Neuronal stem cell (in vitro differentiated cells): ENCODE measurements at places on chromosomes 7 and 10.
A peak's percentile ranks its signal among the peaks of the same experiment; 100 is the strongest.

- no peak for DNase-seq
Measured at GRCh38 chr7:4607311-4607729, 74.8 kb upstream of the FOXK1 start.

- no peak for DNase-seq
Measured at GRCh38 chr7:138162236-138162635, 86.0 kb downstream of the AKR1D1 start.

DNA sequence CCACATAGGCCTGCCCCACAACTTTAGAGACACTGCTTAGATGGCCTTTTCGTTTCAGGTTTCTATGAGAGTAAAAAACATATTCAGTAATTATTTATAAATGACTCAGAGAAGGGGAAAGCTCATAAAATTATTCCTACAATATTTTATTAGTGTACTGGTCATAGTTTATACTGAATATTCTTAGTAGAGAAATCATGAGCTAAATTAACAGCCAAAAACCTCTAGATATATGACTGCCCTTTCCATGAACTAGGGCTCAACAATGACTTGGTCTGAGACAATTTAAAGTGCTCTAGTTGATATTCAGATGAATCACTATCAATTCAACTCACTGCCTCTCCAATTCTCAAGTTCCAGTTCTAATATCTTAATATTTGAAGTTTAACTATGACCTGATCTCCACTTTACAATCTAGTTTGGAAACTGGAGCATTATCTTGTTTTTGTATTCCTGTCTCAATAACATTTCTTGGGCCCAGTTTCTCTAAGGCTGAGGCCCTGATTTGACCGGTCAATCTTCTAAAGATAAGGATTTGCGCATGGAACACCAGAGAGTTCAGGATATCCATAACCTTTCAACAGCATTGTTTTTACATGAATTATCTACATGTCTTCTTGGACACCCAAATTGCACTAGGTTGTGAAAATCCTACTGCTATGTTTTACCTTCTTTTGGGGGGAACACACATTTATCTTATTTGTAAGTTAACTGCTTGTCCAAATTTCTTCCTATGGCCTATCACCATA, 141.6 kb downstream of the DGKB start:
- DNase-seq, result no peak

GRCh38 chr7:36295090-36295489, 94.6 kb upstream of the ANLN start:
- no peak for DNase-seq

DNA sequence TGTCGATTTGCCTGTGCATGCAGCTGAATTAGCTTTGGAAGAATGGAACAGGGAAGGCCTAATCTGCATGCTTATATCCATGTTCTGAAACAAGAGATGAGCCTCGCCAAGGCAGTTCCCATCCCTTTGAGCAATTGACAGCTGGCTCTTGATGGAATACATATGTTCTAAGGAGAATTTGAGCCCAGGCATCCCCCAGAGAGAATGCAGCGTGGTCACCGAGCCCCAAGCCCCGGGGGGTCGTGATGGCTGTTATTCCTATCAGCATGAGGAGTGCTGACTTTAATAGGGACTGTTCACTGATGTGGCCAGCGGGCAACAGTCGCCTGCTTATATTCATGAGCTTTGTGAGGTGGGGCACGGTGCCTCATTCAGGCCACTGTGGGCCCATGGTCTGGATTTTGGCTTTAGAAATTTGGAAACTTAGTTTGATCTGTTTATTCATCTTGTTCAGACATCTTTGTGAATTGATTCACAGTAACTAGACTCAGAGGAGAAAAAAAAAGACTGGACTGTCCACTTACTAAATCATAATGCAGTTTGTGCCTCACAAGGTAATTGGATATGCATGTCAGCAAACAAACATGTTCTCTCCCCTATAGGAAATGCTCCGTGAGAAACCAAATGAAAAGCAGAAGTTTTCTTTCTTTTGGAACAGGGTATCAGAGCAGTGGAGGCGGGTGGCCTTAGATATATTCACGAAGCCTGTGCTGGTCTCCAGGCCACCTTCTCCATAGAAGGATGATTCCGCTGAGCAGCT, 204.9 kb downstream of the CCDC3 start:
- no peak for DNase-seq

GRCh38 chr7:1917221-1918062, 247.4 kb downstream of the ELFN1 start:
- no peak for DNase-seq

DNA sequence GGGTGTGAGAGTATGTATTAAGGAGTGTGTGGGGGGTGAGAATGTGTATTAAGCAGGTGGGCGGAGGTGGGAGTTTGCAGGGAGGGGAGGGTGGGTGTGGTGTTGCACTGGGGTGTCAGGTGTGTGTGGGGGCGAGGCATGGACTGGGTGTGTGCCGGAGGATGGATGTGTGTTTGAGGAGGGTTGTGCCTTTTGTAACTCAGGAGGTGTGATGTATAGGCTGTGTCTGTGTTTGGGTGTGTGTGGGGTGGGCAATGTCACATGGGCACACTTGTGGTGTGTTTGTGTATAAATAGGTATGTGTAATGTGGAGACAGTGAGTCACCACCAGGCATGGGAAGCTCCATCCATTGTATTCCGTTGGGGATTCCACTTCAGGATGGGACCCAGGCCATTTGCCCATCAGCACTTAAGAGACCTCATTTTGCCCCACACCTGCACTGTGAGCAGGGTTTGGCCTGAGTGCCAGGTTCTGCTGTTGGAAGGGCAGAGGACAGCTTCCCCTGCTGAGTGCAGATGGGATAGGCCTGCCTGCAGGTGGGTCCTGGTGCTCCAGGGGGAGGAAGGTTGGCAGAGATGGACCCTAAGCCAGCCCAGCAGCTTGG, 5.8 kb downstream of the UNC5B start:
- no peak for DNase-seq

DNA sequence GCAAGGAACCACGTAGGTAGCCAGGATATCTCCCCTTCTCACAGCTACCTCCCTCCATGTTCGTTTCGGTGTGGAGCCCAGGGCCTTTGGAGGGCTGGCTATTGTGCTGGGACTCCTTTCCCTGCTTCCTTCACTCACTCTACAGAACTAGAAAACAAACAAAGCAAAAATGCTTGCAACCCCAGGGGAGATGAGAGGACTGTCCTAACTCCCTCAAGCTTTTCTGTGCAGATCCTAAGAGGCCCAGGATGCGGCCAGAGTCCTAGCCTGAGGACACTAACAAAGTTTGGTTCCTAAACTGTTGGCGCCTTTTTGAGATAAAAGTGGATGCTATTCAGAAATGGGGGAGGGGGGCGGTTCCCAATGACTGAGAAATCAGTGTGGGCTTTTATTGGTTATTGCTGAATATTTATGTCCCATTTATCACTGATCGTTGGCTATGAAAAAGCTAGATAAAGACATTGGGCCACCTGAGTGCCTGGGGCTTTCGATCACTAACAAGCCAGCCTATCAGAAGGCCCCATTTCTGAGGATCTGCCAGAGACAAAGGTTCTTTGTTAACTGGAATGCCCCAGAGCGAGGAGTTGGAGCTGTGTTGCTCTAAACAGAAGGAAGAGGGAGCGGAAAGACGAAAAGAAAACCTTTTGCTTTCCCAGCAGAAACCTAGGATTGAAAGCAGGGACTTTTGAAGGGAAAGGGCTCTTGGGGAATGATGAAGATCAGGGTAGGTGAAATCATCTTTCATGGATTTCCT, 95.2 kb upstream of the EGR2 start:
- peak; percentile 46 for DNase-seq

DNA sequence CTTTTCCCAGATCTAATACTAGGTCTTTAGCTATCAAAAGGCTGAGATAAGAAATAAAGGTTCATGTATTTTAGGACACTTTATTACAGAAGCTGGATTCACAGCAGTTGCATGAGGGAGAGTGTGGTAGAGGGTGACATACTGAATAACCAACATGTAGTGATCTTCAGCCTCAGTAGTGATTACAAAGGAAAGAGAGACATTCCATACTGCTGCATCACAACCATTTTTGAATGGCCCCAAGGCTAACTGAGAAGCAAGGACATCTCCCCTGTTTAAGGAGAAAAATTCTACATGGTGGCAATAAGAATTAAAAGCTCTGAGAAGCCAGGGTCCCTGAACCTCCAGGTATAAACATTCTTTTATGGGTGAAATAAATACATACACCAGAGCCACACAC, 35.3 kb downstream of the COG5 start:
- DNase-seq, result no peak

GRCh38 chr7:3892686-3893085, 591.6 kb downstream of the SDK1 start:
- no peak for DNase-seq

- no peak for DNase-seq
Measured at GRCh38 chr7:42392826-42393225, 155.8 kb upstream of the GLI3 start.

DNA sequence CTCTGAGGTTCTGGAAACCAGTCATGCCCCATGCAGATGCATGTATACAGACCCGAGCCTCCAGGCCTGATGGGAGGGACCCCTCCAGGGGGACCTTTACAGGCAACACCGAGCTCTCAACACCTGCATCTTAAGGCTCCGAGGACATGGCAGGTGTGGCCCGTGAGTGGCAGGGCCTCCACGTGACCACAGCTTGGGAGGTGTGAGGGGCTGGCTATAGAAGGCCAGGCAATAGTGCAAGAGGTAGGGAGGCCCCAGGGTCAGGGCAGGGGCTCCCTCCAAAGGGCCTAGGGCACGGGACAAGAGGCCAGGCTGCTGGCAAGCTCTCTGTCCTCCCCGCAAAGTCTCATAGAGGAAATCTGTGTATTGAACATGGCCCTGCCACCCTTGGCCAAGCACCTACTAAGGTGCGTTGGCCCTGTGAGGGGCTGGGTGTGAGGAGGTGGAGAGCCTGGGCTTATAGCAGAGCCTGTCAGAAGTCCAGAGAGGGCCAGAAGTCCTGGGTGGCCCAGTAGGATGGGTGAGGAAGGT, 134.2 kb downstream of the PTPN20 start:
- DNase-seq, result no peak

DNA sequence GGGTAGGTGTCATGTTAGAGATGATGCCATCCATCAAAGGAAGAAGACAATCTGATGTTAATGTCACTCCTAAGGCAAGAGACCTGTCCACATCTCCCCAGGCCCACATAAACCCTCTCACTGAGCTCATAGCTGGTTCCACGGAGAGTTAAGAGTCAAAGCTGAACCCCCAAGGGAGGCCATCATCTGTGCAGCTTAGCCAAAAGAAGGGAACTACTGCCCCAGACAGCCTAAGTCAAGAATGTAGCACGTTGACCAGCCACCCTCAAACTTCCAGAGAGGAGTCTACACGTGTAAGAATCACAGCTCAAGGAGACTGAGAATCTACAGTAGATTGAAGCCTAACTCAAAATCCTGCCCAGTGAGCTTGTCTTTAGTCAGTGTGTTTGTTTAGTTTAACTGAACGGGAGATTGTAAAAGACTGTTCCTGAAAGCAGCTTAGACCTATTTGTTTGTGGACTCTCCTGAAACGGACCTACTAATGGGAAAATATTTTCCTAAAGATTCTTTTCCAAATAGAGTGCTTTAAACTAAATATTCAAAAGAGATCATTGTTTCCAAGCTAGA, 192.7 kb upstream of the NFE2L3 start:
- DNase-seq, result no peak

DNA sequence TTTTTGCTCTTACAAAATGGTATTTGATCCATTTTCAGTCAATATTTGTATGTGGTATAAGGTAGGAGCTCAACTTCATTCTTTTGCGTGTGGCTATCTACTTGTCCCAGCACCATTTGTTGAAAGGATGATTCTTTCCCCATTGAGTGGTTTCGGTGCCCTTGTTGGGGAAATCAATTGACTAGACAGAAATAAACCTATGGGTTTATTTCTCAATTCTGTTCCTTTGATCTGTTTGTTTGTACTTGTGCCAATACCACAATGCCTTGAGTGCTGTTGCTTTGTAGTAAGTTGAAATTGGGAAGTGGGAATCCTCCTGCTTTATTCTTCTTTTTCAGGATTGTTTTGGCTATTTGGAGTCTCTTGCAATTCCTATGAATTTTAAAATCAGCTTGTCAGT, 41.0 kb downstream of the SNX10 start:
- DNase-seq, result no peak

DNA sequence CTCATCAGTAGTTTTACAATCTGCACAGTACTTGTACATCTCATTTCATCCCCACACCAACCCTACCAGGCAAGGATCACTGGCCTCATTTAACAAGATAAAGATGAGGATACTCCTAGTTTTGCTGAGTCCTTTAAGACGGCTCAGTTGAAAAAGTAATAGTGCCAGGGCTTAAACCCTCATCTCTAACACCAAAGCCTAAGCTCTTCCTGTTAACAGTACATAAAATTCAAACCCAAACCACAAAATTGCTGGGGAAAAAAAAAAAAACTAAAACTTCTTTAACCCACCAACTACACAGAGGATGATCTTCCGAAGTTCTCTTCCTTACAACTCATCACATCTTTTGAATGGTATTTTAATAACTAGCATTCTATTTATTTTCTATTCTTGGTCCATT, 1.3 kb downstream of the SAR1A start:
- no peak for DNase-seq

GRCh38 chr7:158266817-158267741, 320.5 kb downstream of the PTPRN2 start:
- no peak for DNase-seq

GRCh38 chr10:20839141-20839540, 58.0 kb downstream of the NEBL start:
- no peak for DNase-seq

GRCh38 chr10:103692952-103693811, 162.2 kb downstream of the SH3PXD2A start:
- no peak for DNase-seq

DNA sequence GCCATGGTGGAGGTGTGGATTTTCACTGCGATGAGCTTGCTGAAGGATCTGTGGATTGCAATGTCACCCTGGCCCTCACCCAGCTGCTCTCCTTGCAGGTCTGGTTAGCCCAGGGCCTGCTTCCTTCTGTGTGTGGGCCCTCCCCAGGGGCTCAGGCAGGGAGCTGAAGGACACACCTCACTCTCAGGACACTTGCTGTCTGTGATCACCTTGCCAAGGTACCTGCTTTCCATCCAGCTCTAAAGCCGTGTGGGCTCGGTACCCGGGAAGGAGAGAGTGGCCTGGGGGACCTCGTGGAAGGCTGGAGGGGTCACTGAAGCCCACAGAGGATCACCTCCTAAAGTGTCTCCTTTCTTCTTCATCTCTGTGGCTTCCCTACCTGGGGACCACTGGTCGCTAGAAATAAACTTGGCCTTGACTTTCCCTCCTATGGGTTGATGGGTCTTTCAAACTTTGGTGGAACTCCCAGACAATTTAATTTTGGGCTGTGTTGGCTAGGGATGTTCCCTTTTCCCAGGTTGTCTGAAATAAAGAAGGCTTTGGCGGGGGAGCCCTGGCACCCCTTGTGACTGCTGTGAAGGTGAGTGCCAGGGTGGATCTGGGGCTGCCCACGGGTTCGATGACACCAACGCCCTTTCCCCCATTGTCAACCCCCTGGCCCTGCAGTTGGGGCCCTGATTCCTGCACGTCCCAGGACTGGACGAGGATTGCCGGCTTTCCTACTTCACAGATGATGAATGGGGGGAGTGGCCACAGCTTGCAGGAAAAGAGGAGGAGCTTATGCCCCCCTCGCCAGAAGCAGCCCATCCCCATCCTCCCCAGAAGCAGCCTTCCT, 331.0 kb downstream of the ADARB2 start:
- DNase-seq, result no peak
